ENCODE measurements at places on chromosomes 5 and 9.

- no peak for DNase-seq
Observed at GRCh38 chr5:143133721-143134120, 269.8 kb downstream of the NR3C1 start.

DNA sequence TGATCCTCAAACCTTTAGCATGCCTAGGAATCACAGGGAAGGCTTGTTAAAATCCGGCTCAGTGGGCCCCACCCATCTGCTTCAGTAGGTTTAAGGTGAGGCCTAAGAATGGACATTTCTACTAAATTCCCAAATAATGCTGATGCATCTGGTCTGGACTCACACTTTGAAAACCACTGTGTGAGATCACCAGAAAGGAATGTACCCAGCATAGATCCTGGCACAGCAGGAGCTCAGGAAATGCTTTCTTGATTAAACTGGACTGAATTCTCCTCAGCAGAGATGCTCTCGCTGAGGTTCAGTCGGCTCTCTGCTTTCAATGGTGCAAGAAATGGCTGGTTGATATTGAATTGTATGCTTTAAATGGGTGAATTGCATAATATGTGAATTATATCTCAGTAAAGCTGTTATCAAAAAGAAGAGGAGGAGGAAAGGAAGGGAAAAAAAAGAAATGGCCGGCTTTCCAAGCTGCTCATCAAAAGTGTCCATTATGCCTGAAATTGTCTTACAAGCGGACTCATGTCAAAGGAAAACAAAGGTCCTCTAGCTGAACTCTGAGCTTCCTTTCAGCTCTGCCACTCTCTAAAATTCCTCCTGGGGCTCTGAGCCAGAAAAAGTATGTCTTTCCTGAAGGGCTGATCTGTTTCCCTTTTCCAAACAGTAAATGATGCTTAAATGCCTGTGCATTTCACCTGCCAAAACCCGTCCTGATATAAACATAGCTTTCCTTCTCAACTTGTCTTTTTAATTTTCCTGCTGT lies 77.6 kb upstream of the SAP30L start:
- no peak for DNase-seq

GRCh38 chr5:90747175-90747574 lies 188.6 kb downstream of the ADGRV1 start:
- no peak for DNase-seq

DNA sequence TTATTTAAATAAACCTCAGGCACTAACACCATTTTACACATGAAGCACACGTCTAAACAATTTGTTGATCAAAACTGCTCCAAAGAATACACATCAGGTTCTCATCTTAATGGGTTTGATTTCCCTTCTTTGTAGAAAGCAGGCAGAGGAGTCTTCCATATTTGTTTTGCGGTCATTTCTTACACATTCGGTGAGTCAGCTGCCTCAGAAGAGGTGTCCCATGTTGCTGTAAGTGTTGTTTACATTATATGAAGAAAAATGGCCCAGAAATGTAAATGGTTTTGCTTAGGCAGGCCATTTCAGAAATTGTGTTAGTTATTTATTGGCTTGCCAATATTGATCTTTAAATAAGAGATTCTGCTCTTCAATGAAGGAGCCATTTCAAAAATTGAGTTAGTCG lies 325.8 kb downstream of the TENT4A start:
- DNase-seq = no peak

DNA sequence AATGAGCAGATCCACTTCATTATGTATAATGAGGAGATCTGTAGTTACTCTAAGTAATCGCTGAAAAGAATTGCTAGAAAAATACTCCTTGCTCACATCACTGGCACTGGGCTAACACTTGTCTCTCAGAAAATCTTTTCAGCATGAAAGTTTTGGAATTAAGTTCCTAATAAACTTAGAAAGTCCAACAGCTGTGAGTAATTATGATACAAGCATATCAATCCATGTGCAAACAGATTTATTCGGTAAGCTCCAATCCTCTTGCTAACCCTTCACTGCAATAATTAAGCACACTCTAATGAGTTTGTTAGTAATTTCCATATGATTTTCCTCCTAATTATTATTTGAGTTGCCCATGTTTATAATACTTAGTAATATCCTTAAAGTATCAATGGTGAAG lies 652.6 kb upstream of the WWC1 start:
- no peak for DNase-seq

DNA sequence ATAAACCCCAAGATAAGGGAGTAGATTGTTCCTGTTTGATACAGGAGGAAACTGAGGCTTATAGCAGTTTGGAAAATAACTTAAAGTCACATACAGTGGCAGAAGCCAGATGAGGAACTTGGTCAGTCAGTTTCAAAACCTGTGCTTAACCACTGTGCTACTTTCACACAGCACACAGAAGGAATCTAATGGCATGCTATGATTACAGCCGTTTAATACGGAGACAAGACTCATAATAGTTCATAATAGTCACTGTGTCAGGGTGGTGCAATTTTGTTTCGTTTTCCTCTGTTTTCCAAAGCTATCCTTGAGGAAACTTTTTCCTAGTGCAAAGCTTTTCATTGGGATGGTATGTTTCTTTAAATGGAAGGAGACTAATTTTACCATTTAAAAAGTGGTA lies 112.3 kb downstream of the GCNT1 start:
- DNase-seq = peak; percentile 41

DNA sequence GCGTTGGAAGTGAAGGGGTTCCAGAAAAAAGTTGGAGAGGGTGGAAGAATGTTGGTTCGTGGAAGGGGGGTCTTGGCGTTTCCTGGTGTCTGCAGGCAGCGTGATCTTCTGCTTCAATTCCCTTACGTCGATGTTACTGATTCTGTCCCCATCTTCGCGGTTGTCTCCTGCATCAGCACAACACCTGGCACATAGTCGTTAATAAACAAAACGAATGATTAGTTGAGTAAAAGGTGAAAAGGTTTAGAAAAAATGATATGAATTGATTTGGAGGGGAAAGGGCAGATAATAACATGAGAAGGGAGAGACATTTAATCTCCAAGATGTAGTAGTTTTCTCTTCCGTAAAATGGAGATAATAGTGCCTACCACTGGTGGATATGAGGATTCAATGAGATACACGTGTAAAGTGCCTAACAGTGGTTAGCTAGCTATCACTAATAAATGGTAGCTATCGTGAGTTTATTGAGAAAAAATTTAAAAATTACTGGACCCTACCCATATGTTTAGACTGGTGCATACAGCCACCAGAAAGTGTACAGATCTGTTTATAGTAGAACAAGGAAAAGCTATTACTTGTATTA lies 556 bp downstream of the MTREX start:
- peak; percentile 74 for DNase-seq

- peak; percentile 70 for DNase-seq
Observed at GRCh38 chr9:131728961-131729360, 10.9 kb downstream of the RAPGEF1 start.

DNA sequence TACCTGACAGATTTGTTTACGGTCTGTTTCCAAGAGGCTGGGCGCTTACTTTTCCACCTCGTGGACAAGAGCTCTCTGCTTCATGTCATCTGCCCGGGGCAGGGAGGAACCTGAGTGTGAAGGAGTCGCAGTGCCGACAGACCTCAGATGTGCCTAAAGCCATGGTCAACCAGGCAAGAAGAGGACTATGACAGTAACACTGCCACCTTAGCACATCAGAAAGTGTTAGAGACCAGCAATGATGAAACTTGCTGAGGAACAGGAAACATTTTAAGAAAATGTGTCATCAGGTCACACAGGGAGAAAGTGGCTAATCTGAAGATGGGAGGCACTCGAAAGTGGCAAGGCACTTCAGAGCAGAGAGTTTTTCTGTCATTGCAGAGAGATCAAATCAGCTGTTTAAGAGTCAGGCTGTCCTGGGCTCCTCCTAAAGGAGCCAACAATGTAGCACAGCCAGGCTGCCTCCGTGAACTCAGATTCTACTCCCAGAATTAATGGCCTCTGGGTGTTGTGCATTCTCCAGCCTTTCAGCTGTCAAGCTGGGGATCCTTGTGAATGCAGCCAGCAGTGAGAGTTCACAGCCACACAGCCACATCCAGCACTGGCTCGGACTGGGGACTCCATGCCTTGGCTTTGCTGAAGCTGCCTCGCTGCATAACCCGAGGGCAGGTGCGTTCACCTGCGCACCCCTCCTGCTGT lies 94.6 kb downstream of the RAPGEF1 start:
- no peak for DNase-seq

GRCh38 chr5:141870228-141870627 lies 8.0 kb downstream of the PCDH1 start:
- DNase-seq = no peak

- no peak for DNase-seq
Observed at GRCh38 chr5:404666-405241, 38.2 kb upstream of the EXOC3 start.

GRCh38 chr9:86166546-86166945 lies 67.2 kb upstream of the GOLM1 start:
- DNase-seq = no peak

GRCh38 chr5:66558560-66558959 lies 37.6 kb upstream of the MAST4 start:
- no peak for DNase-seq

DNA sequence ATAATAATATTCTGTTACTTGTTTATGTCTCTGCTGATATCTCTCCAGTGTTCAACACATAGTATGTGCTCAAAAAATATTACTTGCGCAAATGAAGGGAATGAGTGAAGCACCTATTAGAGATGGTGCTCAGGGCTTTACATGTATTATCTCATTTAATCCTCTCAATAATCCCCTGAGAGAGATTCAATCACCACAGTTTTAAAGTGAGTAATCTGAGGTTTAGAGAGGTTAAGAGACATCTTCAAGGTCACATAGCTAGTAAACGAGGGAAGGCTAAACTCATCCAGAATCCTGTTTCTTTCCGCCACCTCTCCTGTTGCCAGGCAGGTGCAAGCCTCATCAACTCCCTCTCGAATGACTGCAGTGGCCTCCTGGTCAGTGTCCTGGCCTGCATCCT lies 82.0 kb downstream of the UGCG start:
- no peak for DNase-seq

- DNase-seq = peak; percentile 86
Observed at GRCh38 chr5:14665949-14666348, 1.4 kb downstream of the OTULIN start.

- DNase-seq = no peak
Observed at GRCh38 chr9:98449871-98450270, 194.4 kb upstream of the TBC1D2 start.

DNA sequence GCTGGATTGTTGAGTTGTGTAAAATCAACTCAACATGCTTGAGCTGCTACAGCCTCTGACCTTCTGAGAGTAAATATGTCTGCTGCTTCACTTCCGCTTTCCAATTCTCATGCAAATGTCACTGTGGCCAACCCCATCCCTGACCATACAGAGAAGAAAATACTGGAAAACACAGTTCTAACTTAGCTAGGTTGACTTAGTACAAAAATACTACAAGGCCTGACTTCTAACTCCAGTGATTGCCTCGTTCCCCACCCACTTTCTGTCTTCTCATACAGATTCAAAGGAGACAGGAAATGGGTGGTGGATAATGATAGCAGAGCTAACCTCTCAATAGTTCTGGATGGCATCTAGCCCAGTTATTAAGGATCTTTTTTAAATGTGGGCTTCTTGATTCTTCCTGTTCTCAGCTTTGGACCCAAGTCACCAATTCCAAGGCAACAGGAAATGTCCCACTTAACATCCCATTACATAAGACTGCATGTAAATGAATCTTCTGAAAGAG lies 226.6 kb upstream of the SLC24A2 start:
- DNase-seq = peak; percentile 43

GRCh38 chr5:155455791-155456514 lies 442.4 kb downstream of the KIF4B start:
- DNase-seq = no peak

- DNase-seq = peak; percentile 48
Observed at GRCh38 chr9:137715321-137715720, 96.5 kb downstream of the EHMT1 start.

DNA sequence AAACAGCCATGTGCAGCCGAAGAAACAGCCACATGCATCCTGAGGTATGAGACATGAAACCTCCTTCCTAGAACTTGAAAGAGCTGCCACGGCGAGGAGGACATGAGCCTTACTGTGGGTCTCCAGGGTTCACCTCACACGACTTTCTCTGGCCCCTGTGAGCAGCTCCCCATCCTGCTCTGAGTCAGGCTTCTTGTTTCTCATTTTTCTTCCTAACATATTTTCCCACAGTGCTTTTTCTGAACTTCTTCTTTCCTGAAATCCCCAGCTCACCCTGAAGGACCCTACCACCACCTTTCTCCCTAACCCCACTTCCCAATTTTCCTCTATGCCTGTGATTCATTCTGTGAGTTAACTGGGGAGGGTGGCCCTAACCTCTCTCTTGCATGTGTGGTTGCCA lies 33.7 kb upstream of the ADRB2 start:
- DNase-seq = no peak

GRCh38 chr5:1121044-1121443 lies 9.2 kb upstream of the SLC12A7 start:
- DNase-seq = no peak

DNA sequence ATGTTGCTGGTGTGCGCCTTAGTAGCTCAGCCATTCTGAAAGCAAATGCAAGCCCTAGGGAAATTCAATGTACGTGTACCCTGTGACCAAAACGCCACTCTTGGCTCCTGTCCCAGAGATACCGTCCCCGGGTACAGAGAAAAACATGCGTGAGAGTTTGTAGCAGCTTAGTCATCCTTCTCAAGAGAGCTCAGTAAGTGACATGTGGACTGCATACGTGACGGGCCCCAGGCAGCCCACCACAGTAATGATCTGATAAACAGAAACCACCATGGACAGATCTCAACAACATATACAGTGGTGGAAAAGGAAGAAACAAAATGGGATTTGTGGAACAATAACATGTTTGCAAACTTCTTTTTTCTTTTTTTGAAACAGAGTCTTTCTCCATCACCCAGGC lies 45.1 kb downstream of the S1PR3 start:
- no peak for DNase-seq

GRCh38 chr5:140312791-140313189 lies 9.9 kb upstream of the PFDN1 start:
- DNase-seq = no peak

GRCh38 chr9:136910901-136911245 lies 24.6 kb downstream of the TRAF2 start:
- DNase-seq = no peak

- DNase-seq = no peak
Observed at GRCh38 chr5:79621056-79621455, 8.8 kb downstream of the TENT2 start.

- DNase-seq = peak; percentile 63
Observed at GRCh38 chr5:139708434-139708861, 60.3 kb downstream of the CXXC5 start.

GRCh38 chr5:166267907-166268306 lies 2023.5 kb upstream of the WWC1 start:
- DNase-seq = no peak

GRCh38 chr5:74212336-74212735 lies 428.2 kb downstream of the ENC1 start:
- peak; percentile 68 for DNase-seq

- no peak for DNase-seq
Observed at GRCh38 chr9:107593224-107593870, 103.8 kb upstream of the KLF4 start.

- peak; percentile 63 for DNase-seq
Observed at GRCh38 chr5:14663734-14664269, 716 bp upstream of the OTULIN start.

DNA sequence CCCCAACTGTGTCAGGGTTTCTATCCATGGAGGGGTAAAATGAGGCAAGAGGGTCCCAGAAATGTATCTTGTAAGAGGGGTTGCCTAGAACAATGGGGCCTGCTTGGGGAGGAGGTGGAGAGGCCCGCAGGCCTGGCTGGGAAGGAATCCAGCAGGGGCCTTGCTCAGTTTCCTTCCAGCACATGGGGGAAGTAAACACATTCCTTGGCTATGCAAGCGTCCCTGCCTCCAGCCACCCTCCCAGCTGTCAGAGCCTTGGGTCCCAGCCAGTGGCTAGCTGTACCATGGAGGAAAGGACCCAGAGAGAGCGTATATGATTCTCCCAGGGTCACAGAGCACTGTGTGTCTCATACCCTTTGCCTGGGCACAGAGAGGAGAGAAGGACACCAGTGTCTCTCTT lies 71.1 kb upstream of the IL17B start:
- DNase-seq = no peak

Measured in Karpas-422 (cell line).